Activated CD8-positive, alpha-beta T cell treated with anti-CD3 and anti-CD28 coated beads for 36 hours (primary cell): ENCODE measurements at places on chromosomes 5 and 9. TPM values are rescaled to one million over a fixed set of nuclear protein-coding genes. Genes with fewer than 3 reads are reported as not detected.

GRCh38 chr5:16456103-16456832 lies 9.3 kb downstream of the ZNF622 start:
- peak; percentile 61 for DNase-seq
- H3K27me3 ChIP-seq, result no peaks in the 10 kb centered on the region
- peak overlapping the region; percentile 22 for H3K4me3 ChIP-seq
- H3K4me1 ChIP-seq, result peaks cover 56% of the 10 kb centered on the region
- peak overlapping the region; percentile 90 for H3K27ac ChIP-seq

GRCh38 chr5:79845448-79846197 lies 145.4 kb downstream of the MTX3 start:
- H3K4me1 ChIP-seq, result peaks cover 10% of the 10 kb centered on the region
- H3K36me3 ChIP-seq, result no peaks in the 10 kb centered on the region
- peaks cover 6% of the 10 kb centered on the region for H3K27me3 ChIP-seq
- no peak overlapping the region for H3K4me3 ChIP-seq

DNA sequence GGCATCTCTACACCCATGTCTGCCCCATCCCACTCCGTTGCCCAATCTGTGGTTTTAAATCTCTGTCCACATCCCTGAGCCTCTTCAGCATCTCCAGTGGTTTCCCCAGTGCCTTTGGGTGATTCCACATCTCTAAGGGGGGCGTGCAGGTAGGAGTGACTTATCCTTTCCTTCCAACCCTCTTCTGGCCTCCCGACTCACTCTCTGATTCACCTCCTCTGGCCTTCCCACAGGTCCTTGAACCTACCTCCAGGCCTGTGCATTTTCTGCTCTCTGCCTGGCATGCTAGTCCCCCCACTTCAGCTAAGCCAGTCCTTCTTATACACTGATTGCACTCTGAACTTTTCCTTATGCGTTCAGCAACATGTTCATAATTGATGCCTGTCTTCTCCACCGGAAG lies 99.0 kb downstream of the RALGPS1 start:
- no peaks in the 10 kb centered on the region for H3K4me1 ChIP-seq
- H3K4me3 ChIP-seq, result no peak overlapping the region
- H3K36me3 ChIP-seq, result no peaks in the 10 kb centered on the region

NUTM2F gene
- total RNA-seq, result not detected

DNA sequence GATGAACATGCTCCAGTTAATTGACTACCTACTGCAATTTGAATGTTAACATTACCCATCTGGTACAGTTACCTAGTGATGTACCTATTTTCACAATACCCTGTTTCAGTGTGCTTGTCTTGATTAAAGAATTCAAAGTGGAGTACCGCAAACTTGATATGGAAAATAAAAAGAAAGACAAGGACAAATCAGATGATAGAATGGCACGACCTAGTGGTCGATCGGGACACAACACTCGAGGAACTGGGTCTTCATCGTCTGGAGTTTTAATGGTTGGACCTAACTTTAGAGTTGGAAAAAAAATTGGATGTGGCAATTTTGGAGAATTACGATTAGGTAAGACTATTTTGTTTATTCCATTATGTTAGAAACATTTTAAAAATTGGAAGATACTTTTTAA lies 33.5 kb downstream of the CSNK1G3 start:
- H3K36me3 ChIP-seq, result peaks cover 9% of the 10 kb centered on the region
- no peak overlapping the region for H3K27ac ChIP-seq
- DNase-seq, result peak; percentile 42
- no peaks in the 10 kb centered on the region for H3K27me3 ChIP-seq
- no peak overlapping the region for H3K4me3 ChIP-seq
- peaks cover 67% of the 10 kb centered on the region for H3K4me1 ChIP-seq

DNA sequence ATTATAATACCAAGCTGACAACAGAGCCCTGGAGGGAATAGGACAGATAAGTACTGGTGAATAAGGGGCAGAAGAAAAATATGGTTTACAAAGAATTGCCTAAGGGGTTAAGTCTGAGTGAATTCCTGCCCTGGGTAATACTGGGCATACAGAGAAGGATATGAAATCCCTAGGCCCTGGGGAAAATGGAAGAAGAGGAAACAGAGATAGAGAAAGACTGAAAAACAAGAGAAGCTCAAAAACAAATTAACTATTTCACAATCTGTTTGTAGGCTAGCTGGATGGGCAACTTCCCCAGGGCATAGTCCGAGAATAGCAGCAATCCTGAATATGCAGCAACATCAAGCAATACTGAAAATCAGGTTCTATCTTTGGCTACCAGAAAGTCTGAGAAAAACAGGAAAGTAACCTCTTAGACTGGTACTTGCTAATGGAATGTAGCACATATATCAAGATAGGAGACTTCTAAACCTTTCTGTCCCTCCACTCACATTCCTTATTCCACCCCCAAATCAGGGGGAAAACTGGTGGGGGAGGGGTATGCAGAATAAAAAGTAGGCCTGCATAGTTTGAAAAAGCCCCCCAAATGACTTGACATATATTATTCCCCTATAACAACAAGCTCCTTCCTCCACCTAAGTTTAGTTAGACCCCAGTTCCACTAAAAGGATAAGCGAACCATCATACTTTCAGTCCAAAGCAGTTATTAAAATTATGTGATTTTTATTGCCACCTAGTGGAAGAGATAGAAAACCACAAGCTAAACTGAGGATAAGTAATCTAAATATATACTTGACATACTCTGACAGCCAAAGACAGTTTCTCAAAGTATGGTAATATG lies 20.6 kb downstream of the SLC38A9 start:
- peaks cover 2% of the 10 kb centered on the region for H3K4me1 ChIP-seq
- peaks cover 5% of the 10 kb centered on the region for H3K36me3 ChIP-seq
- H3K27me3 ChIP-seq, result no peaks in the 10 kb centered on the region
- no peak for DNase-seq
- no peak overlapping the region for H3K27ac ChIP-seq

DNA sequence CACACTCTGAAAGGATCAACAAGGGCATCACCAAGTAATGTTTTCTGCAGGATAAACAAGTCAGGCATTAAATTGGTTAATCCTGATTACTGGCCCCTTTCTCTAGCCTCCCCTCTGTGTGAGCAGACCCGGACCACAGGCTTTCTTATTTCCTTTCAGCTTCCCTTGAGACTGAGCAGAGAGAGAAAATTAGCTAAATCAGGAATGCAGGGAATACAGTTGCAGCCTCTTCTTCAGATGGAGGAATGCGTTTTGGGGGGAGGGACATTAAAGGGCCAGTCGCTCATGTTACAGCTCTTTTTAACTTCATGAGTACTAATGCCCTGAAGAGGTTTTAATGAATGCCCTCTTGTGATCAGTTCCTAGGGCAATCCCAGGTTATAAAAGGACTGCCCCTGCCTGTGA lies 19.8 kb downstream of the PCDHAC2 start:
- H3K4me1 ChIP-seq, result no peaks in the 10 kb centered on the region
- DNase-seq, result no peak
- peaks cover 7% of the 10 kb centered on the region for H3K27me3 ChIP-seq
- H3K27ac ChIP-seq, result no peak overlapping the region

- no peak overlapping the region for H3K27ac ChIP-seq
- no peaks in the 10 kb centered on the region for H3K4me1 ChIP-seq
- DNase-seq, result no peak
- no peak overlapping the region for H3K4me3 ChIP-seq
These were observed 34.7 kb downstream of the SLC6A7 start for GRCh38 chr5:150224483-150225027.
